HS-5 (cell line): ENCODE measurements at places on chromosomes 4 and X.

DNA sequence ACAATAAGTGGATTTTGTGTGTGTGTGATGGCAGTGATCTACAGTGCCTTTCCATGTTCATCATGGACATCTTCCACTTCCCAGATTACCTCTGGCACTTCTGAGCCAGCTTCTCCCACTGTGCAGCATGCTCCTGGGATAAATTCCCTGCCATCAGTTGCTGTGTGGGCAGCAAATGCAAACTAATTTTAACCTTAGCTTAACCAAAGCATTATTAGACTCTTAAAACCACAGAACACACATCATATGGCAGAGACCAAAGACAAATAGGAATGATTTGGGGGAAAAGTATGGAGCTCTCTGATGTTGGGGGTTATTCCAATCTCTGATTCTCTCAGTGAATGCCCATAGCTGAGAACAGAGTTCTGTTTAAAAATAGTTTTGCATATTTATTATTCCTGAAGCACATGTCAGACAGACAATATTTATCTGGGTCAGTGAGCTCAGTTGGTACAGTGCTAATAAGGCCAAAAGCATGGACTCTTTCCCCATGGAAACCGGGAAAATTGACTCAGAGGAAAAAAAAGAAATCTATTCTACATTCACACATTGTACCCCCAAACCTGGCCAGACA is 567.4 kb downstream of the IQCM start:
- DNase-seq, result no peak

DNA sequence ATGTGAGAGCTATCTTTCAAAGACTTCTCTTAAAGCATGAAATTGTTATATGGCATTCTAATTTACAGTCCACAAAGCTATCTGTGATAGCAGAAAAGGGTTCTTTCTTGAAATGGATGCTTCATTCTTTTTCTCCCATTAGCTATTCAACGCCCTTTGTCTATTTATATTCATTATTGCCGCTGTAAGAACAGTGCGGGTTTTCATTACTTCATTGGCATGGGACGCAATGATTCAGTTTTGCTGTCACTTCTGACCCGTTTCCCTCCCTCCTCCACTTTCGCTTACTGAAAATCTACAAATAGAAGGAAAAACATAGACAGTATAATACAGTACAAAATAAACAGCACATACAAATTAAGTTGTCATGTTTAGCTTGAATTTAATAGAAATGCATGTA is 394.6 kb downstream of the PCDH7 start:
- no peak for DNase-seq

GRCh38 chrX:56726605-56727004 is 2.4 kb upstream of the NBDY start:
- DNase-seq, result no peak

- DNase-seq, result peak; percentile 64
These were observed 190.9 kb upstream of the BANK1 start for GRCh38 chr4:101599620-101600019.

GRCh38 chr4:140296335-140297220 is 76.9 kb upstream of the SCOC start:
- DNase-seq, result peak; percentile 74

DNA sequence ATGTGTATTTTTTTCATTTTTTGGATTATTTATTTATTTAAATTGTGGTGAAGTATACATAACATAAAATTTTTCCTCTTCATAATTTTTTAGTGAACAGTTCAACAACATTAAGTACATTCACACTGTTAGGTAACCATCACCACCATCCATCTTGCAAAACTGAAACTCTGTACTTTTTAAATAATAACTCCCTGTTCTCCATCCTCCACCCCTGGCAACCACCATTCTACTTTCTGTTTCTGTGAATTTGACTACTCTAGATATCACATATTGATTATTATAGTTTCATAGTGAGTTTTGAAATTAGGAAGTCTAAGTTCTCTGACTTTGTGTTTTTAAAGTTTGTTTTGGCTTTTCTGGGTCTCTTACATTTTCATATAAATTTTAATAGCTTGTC is 89.3 kb upstream of the STX18 start:
- no peak for DNase-seq

- no peak for DNase-seq
These were observed 39.6 kb downstream of the PALLD start for GRCh38 chr4:168536448-168536847.

DNA sequence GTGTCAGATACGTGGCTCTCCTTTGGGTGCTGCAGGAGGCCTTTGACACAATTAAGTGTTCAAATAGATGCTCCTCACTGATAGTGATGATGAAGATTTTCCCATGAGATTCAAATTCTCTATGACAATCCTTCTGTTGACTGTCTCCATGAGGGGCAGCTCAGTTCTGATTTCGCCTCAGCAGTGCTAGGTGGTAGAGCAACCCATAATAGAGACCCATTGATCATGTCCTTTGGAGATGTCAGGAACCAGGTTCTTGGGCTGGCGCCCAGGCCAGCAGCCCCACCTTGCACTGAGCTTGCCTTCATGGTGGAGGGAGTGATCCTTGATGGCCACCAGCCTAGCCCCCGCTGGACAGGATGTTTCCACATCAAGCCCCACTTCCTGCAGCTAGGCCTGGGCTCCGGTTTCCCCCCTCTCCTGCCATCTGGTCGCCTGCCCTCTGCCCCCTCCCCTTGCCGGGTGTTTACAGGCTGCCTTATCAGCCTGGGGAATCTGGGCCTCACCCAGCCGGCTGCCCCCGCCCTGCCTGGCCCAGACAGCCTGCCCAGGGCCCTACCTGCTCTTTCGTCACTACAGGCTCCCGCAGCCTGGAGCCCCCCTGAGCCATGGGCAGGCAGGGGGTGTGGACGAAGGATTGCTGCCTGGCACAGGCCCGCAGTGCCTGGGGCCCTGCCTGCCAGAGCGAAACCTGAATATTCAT is 12.6 kb downstream of the ELF4 start:
- no peak for DNase-seq

GRCh38 chr4:122865425-122865824 is 38.8 kb downstream of the FGF2 start:
- no peak for DNase-seq
